ENCODE measurements at places on chromosomes 4 and X. TPM values are rescaled to one million over a fixed set of nuclear protein-coding genes. Genes with fewer than 3 reads are reported as not detected.

The TLR10 gene
- not detected for total RNA-seq

The WDFY3 gene
- total RNA-seq: 20.5 TPM

The F9 gene
- not detected for total RNA-seq

The WDR19 gene
- total RNA-seq: 22.8 TPM

The WAS gene
- not detected for total RNA-seq

The SPANXC gene
- total RNA-seq: not detected

The GPC3 gene
- total RNA-seq: not detected

The ZNF330 gene
- total RNA-seq: 28.3 TPM

The ADGRG4 gene
- not detected for total RNA-seq

The RAP1GDS1 gene
- 62.6 TPM for total RNA-seq

The CFAP299 gene
- total RNA-seq: not detected

The WNK3 gene
- 0.18 TPM for total RNA-seq

The PPP1R3F gene
- 0.58 TPM for total RNA-seq

The ACSL4 gene
- 122 TPM for total RNA-seq

The COL4A5 gene
- 69.8 TPM for total RNA-seq

The TMSB15C gene
- total RNA-seq: 3.2 TPM

The APOO gene
- total RNA-seq: 17.3 TPM

The PPP2R2C gene
- not detected for total RNA-seq

The MAPK10 gene
- total RNA-seq: 10.1 TPM

The MAGEB1 gene
- not detected for total RNA-seq

The LUZP4 gene
- not detected for total RNA-seq

The GLRA2 gene
- total RNA-seq: not detected

The EIF4E gene
- total RNA-seq: 81.0 TPM

The GPR101 gene
- total RNA-seq: not detected

The TBC1D8B gene
- 8.6 TPM for total RNA-seq

The PNMA6A gene
- 2.3 TPM for total RNA-seq

The SAGE1 gene
- total RNA-seq: not detected

The NAA10 gene
- 181 TPM for total RNA-seq

The DDX53 gene
- total RNA-seq: not detected

The PNCK gene
- not detected for total RNA-seq

The PLP1 gene
- 1.8 TPM for total RNA-seq

The SYTL4 gene
- 7.1 TPM for total RNA-seq

The SSX4B gene
- total RNA-seq: not detected

The RNF212 gene
- total RNA-seq: 1.6 TPM

All from myometrial cell (primary cell).